Uterus (tissue), 4 donors: ENCODE measurements at places on chromosomes 2 and 18. TPM values are rescaled to one million over a fixed set of nuclear protein-coding genes. Genes with fewer than 3 reads are reported as not detected.

DIS3L2 gene
- total RNA-seq, result 10.3 TPM

- H3K27ac ChIP-seq, result peak overlapping the region; percentile 60
- no peaks in the 10 kb centered on the region for H3K36me3 ChIP-seq
- no peaks in the 10 kb centered on the region for H3K27me3 ChIP-seq
- H3K4me1 ChIP-seq, result peaks cover 3% of the 10 kb centered on the region
- H3K4me3 ChIP-seq, result no peak overlapping the region
- DNase-seq, result no peak
Observed at GRCh38 chr2:57881998-57882888, 164.4 kb upstream of the VRK2 start.

DNA sequence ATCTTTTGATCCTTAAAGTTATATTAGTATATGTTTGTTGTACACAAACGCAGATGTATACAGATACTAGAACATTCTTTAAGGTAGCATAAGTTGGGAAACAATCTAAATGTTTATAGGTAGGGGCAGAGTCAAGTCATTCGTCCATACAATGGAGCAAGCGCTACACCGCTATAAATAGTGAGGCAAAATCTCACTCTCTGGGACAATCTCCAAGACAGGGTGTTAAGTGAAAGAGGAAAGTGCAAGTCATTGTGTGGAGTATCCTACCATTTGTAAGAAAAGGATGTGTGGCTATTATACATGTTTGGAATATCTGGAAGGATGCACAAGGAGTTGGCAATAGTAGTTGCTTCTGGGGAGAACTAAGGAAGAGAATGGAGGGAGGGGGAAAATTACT, 16.2 kb upstream of the FHL2 start:
- H3K36me3 ChIP-seq, result no peaks in the 10 kb centered on the region
- H3K27ac ChIP-seq, result no peak overlapping the region
- H3K4me1 ChIP-seq, result peaks cover 6% of the 10 kb centered on the region
- H3K4me3 ChIP-seq, result no peak overlapping the region

DNA sequence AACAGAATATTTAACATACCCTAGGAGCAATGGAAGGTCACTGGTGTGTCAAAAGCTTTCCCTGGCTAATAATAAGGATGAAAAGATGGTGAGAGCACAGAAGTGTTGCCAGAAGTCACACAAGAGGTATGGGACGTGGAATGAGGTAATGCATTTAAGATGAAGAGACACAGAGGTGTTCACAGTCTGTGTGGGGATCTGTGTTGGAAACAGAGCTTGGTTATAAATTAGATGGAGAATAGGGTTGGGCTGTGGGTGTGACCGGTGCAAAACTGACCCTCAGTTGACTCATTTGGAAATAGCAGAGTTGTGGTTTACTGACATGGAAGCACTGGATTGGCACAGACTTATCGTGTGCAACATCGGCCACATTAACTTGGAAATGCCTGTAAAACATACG, 372.5 kb downstream of the SATB2 start:
- no peak overlapping the region for H3K27ac ChIP-seq
- H3K36me3 ChIP-seq, result no peaks in the 10 kb centered on the region
- no peaks in the 10 kb centered on the region for H3K27me3 ChIP-seq
- no peaks in the 10 kb centered on the region for H3K4me1 ChIP-seq
- no peak for DNase-seq

GRCh38 chr18:939166-939565, 34.5 kb downstream of the ADCYAP1 start:
- no peak overlapping the region for H3K27ac ChIP-seq
- no peaks in the 10 kb centered on the region for H3K27me3 ChIP-seq
- no peak for DNase-seq
- H3K4me3 ChIP-seq, result no peak overlapping the region
- no peaks in the 10 kb centered on the region for H3K36me3 ChIP-seq
- no peaks in the 10 kb centered on the region for H3K4me1 ChIP-seq

- H3K4me3 ChIP-seq, result no peak overlapping the region
- H3K27me3 ChIP-seq, result no peaks in the 10 kb centered on the region
- H3K4me1 ChIP-seq, result peaks cover 11% of the 10 kb centered on the region
- no peaks in the 10 kb centered on the region for H3K36me3 ChIP-seq
Observed at GRCh38 chr2:174014699-174015070, 49.5 kb upstream of the SP3 start.

- no peaks in the 10 kb centered on the region for H3K4me1 ChIP-seq
- no peaks in the 10 kb centered on the region for H3K36me3 ChIP-seq
- no peak overlapping the region for H3K4me3 ChIP-seq
- no peaks in the 10 kb centered on the region for H3K27me3 ChIP-seq
- no peak for DNase-seq
Observed at GRCh38 chr2:135600915-135601314, 69.6 kb downstream of the R3HDM1 start.

DNA sequence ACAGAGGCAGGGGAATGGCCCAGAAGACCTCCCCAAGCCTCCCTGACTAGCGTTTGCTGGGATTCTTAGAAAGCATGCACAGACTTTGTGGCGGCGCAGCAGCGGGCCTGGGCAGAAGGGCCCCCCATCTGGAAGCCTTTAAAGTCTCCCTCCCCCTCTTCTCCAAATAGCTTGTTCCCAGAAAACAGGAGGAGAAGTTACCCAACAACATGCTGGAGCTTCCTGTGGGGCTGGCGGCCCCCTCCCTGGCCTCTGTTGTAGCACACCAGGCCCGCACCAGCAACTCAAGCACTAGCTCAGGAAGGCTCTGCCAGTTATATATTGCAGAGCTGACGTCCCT, 334.8 kb downstream of the DYSF start:
- H3K4me1 ChIP-seq, result no peaks in the 10 kb centered on the region
- no peak overlapping the region for H3K27ac ChIP-seq
- no peaks in the 10 kb centered on the region for H3K36me3 ChIP-seq
- H3K27me3 ChIP-seq, result no peaks in the 10 kb centered on the region
- DNase-seq, result no peak

AQP12B gene
- total RNA-seq, result not detected

DNA sequence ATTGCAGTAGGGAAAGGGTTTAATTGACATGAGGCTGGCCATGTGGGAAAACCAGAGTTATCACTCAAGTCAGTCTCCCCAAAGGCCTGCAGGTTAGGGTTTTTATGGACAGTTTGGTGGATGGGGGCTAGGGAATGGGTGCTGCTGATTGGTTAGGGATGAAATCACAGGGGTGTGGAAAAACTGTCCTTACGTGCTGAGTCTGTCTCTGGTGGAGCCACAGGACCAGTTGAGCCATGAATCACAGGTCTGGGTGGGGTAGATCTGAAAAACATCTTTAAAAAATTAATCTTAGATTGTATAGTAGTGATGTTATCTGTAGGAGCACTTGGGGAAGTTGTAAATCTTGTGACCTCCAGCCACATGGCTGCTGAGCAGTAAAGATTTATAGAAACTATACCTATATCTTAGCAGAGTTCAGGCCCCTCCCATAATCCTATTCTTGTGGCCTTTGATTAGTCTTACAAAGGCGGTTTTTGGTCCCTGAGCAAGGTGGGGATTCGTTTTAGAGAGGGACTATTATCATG, 139.6 kb downstream of the COMMD1 start:
- no peak overlapping the region for H3K27ac ChIP-seq
- H3K36me3 ChIP-seq, result no peaks in the 10 kb centered on the region
- H3K4me3 ChIP-seq, result no peak overlapping the region
- no peaks in the 10 kb centered on the region for H3K27me3 ChIP-seq
- no peak for DNase-seq

DNA sequence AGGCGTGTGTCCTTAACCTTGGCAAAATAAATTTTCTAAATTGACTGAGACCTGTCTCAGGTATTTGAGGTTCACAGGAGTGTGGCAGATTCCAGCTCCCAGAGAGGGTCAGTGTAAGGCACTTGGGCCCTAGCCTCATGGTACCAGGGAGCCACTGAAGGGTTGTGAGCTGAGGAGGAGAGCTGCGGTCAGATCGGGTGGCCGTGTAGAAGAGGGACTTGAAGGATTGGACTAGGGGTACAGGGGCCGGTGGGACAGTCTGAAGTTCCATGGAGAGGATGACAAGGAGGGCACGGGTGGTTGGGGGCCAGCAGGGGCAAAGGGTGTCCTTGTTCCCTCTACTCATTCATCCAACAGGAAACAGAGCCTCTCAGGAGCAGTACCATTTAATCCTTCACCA, 327.0 kb upstream of the HS6ST1 start:
- no peak for DNase-seq
- no peaks in the 10 kb centered on the region for H3K36me3 ChIP-seq
- no peaks in the 10 kb centered on the region for H3K27me3 ChIP-seq
- H3K4me3 ChIP-seq, result no peak overlapping the region

DNA sequence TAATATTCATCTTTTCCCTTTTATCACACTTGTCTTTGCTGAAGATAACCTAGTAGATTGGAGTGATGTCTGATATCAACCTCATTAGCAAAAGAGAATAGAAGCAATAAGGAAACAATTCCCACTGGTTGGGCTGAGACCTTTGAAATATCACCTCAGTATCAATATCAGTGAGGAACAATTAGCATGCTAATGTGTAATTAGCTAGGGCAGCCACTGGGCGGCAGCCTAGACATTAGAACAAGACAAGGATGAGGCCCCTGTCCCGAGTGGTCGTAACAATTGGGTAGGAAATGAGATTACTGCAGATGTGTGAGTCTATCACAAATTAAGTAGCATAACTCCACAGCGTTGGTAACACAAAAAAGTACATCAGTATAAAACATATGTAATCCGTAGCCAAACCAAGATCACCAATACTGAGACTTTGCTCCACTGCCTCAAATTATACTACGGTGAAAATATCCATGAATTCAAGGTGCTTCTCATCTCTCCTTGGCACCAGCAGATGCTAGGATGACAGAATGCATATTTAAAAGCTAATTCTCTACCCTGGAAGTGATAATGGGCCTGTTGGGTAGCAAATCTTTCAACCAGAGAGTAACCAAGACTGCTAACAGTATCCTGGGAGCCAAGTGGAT, 99.1 kb downstream of the ALPK2 start:
- DNase-seq, result no peak
- H3K27ac ChIP-seq, result no peak overlapping the region
- no peaks in the 10 kb centered on the region for H3K36me3 ChIP-seq

DNA sequence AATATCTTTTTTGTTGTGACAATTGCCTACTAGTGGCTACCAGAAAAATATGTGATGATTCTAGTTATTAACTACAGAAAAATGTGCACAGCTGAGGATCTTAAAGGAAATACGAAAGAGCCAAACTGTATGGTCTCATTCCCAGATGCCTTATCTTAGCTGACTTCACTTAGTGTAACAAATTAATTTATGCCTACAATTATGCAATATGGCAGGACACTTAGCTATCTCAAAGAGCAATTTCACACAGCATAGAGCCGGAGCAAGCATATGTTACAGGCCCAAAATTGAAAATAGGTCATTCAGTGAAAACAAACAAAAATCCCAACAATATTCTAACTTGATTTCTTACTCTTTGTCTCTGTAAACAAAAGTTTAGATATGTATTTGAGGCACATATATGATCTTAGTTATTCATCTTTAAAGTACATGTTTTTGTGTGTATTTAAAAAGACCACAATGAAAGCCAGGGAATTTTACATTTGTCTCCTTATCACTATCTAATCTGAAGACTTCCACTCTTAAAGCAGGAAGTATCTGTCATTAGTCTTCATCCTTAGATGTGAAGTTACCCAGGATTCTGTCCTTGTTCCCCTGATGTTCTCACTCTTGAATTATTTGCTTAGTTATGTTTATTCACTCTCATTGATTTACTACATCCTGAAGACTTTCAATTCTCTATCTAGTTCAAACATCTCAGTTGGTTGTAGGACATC, 1579.0 kb upstream of the NXPH2 start:
- H3K36me3 ChIP-seq, result no peaks in the 10 kb centered on the region
- no peak overlapping the region for H3K4me3 ChIP-seq
- no peaks in the 10 kb centered on the region for H3K4me1 ChIP-seq
- no peak for DNase-seq
- no peak overlapping the region for H3K27ac ChIP-seq
- no peaks in the 10 kb centered on the region for H3K27me3 ChIP-seq

GRCh38 chr2:21069746-21070340, 26.0 kb upstream of the APOB start:
- H3K27ac ChIP-seq, result no peak overlapping the region
- no peaks in the 10 kb centered on the region for H3K36me3 ChIP-seq
- DNase-seq, result no peak
- H3K27me3 ChIP-seq, result no peaks in the 10 kb centered on the region

HOXD12 gene
- total RNA-seq, result not detected

GRCh38 chr2:106841886-106842645, 43.9 kb downstream of the ST6GAL2 start:
- no peaks in the 10 kb centered on the region for H3K36me3 ChIP-seq
- H3K4me1 ChIP-seq, result no peaks in the 10 kb centered on the region
- H3K27me3 ChIP-seq, result no peaks in the 10 kb centered on the region
- H3K27ac ChIP-seq, result no peak overlapping the region

ASXL3 gene
- total RNA-seq, result 13.0 TPM

FLACC1 gene
- 1.5 TPM for total RNA-seq

TXNDC9 gene
- 75.8 TPM for total RNA-seq

GRCh38 chr2:142082368-142082767, 48.4 kb downstream of the LRP1B start:
- H3K4me3 ChIP-seq, result no peak overlapping the region
- H3K27ac ChIP-seq, result no peak overlapping the region
- no peaks in the 10 kb centered on the region for H3K36me3 ChIP-seq
- DNase-seq, result no peak
- H3K4me1 ChIP-seq, result no peaks in the 10 kb centered on the region

- H3K36me3 ChIP-seq, result no peaks in the 10 kb centered on the region
- H3K4me1 ChIP-seq, result no peaks in the 10 kb centered on the region
- no peaks in the 10 kb centered on the region for H3K27me3 ChIP-seq
Observed at GRCh38 chr2:230144355-230144754, 75.4 kb downstream of the SP110 start.

GRCh38 chr2:150063432-150063889, 424.0 kb downstream of the RND3 start:
- no peaks in the 10 kb centered on the region for H3K36me3 ChIP-seq
- H3K27ac ChIP-seq, result no peak overlapping the region
- H3K4me3 ChIP-seq, result no peak overlapping the region

DNA sequence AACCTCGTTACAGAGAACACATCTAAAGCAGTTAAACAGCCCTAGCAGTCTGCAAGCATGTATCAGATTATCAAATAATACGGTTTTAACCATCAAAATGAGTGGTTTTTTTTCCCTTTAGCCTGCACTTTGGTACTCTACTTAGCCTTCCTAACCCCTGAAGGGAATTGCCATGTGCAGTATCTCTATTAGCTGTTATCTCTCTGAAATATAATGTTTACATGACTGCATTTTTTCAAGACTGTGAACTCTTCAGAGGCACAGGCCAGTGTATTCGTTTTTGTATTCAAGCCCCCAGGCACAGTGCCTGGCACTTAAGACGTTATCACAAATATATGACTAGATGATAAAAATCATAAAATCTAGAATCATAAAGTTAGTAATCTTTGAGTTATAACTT, 509.5 kb downstream of the PARD3B start:
- H3K36me3 ChIP-seq, result no peaks in the 10 kb centered on the region
- no peak overlapping the region for H3K4me3 ChIP-seq
- H3K4me1 ChIP-seq, result no peaks in the 10 kb centered on the region
- no peaks in the 10 kb centered on the region for H3K27me3 ChIP-seq
- H3K27ac ChIP-seq, result peak overlapping the region; percentile 13

GRCh38 chr2:222448748-222449181, 24.4 kb downstream of the SGPP2 start:
- H3K27me3 ChIP-seq, result no peaks in the 10 kb centered on the region
- H3K4me3 ChIP-seq, result no peak overlapping the region
- H3K36me3 ChIP-seq, result no peaks in the 10 kb centered on the region
- H3K4me1 ChIP-seq, result peaks cover 5% of the 10 kb centered on the region
- DNase-seq, result peak; percentile 65
